Hippocampal formation (tissue), 2 donors: ENCODE measurements at places on chromosomes 3 and 15.

GRCh38 chr15:29889542-29890329 is 67.5 kb upstream of the TJP1 start:
- DNase-seq: no peak

- DNase-seq: no peak
Measured at GRCh38 chr3:194262176-194262924, 88.8 kb downstream of the CPN2 start.

DNA sequence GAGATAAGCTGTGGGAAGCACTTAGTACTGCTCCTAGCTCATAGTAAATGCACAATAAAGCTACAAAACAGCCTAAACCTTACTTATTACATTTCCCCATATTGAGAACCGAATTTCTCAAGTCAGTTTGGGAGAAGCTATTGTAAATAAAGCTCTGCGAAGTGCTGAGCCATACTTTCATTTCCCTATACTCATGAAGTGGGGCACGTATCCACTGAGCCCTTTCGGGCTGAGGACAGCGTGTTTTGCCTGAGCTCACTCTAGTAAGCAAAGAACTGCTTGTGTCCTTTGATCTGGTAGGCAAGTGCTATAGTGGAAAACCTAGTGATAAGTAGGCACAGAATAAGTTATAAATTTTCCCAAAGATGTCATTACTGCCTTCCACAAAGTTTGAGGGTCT is 165.0 kb downstream of the RSL24D1 start:
- no peak for DNase-seq

GRCh38 chr3:37991823-37992222 is 1.2 kb downstream of the VILL start:
- DNase-seq: no peak

- DNase-seq: no peak
Measured at GRCh38 chr3:14617508-14618023, 34.0 kb upstream of the CCDC174 start.

DNA sequence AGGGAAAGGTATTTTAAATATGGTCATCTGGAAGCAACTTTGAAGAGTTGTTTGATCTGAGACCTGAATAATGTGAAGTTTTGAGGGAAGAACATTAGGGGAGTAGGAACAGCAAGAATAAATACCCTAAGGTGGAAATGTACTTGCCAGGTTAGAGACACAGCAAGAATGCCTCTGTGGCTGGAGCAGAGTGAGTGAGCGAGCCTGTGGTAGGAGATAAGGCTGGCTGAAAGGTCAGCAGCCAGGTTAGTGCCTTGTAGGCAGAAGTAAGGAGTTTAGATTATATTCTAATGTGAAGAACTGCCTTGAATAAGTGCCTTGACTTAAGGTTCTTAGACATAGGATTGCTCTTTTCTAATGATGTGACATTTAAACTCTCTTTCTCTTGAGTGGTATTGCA is 18.3 kb downstream of the LRRC49 start:
- DNase-seq: no peak

GRCh38 chr3:131151-131888 is 65.2 kb upstream of the CHL1 start:
- no peak for DNase-seq

DNA sequence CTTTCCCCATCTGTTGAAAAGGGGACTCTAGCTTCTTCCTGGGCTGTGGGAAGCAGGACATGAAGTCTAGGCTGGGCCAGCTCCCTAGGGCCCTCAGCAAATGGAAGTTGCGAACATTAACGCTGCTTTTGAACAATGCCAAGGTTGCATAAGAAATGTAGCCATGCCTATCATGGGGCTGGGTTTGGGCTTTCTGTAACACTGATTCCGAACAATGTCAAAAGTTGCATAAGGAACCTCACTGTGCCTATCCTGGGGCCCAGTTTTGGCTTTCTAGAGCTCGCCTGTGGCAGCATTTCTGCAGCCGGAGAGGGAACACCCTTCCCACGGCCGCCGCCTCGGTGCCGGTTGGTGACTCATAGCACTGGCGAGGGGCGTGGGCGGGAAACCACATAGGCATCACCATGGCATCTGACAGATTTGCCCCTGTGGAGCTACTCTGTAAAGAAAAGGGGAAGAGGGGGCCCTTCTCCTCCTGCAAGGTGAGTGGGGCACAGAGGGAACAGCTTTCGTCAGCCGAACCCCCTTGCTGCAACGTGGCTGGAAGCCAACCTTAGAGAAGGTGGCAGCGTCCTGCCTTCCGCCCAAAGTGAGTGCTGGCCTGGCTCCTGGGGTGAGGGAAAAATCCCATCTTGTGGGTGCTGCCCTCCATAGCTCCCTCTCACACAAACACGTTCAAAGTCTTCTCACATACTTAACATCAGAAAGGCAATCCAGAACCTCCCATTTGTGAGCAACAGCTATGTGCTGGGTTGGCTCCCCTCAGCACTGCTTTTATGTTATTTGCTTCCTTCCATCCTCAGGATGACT is 46.6 kb upstream of the ATP2B2 start:
- no peak for DNase-seq

DNA sequence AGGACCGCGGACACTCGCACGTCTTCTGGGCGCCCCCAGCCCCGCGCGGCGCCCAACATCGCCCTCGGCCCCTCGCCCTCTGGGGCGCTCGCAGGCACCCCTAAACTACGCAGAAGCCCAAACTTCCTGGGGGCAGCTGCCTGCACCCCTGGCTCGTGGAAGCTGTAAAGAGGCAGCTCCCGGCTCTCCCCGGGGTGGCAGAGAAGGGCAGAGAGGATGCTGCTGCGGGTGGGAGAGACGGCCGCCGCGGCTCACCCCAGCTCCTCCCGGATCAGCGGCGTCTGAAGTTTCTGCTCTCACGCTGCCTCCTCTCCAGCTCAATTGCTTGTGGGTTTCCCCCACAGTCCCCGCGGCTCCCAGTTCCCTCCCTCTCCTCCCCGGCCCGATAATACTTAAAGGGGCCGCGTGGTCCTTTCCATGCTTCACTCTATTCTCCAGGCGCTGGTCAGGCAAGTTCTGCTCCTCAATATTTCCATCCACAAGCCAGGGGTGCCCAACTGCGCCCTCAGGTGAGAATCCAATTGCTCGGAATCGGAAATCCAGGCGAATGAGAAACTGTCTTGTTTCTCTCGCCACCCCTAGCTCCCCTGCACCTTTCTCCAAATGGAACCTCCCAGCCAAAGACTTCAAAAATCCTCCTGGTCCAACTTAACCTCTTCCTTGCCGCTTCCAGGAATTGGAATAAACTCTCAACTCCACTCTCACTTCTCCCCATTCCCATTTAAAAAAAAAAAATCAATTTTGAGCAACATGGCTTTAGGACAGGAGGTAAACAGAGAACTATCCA is 748.5 kb downstream of the ROBO1 start:
- peak; percentile 90 for DNase-seq
